ENCODE measurements at places on chromosomes 7 and 10. TPM values are rescaled to one million over a fixed set of nuclear protein-coding genes. Genes with fewer than 3 reads are reported as not detected.

The ABCB1 gene
- total RNA-seq: 4.8 TPM

DNA sequence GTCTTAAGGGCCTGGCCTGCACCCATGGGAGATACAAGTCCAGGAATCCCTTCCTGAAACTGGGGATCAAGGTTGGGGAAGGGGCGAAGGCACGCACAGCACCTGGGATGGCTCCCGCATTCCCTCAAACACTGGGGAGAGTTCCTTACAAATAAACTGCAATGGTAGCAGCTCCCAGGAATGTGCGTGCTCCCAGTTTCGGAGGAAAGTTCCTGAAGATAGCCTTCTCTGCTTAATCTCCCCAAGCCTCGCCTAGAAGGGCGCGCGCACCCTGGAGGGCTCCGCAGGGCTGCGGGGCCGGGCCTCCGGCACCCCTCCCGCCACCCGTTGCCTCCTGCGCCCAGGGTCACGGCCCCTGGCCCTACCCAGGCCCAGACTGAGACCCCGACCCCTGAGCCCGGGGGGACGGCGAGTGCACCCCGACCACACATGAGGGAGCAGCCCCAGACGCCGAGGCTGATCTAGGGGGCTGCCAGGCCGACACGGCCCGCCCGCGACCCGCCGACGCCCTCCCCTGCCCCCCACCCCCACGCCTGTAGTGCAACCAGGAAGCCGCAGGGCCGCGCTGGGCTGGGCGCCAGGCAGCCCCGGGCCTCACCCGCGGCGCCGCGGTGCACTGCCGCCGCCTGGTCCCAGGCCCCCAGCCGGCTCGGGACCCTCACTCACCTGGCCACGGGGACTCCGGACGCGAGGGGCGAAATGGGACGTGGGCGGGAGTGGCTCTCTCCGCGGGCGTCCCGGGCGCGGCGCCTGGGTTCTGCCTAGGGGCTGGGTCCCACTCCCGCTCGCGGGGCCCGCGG is 460 bp downstream of the ANXA11 start:
- peak; percentile 46 for DNase-seq

The NPTX2 gene
- total RNA-seq: 2.1 TPM

The RASA4 gene
- total RNA-seq: 20.2 TPM

DNA sequence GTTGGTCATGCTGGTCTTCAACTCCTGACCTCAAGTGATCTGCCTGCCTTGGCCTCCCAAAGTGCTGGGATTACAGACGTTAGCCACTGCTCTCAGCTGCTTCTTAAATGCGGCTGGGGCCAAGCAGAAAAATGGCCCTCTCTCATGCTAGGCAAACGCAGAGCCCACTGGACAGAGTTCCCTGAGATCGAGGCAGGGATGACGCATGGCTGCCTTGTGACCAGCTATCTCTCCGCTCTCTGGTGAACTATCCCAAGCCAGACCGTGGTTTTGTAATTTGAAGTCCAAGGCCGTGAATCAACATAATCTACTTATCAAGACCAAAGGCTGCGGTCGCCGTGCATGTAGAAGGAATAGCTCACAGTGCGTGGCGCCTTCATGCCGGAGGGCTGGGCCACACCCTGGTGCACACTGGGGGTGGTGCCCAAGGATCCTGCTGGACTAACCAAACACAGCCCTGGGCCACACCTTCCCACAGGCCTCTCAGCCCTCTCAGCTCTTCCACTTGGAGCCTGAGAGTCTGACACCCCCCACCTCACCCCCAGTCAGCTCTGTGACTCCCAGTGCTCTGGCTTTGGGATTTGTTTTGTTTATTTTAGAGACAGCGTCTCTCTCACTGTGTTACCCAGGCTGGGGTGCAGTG is 88.1 kb upstream of the CUX1 start:
- no peak for DNase-seq

DNA sequence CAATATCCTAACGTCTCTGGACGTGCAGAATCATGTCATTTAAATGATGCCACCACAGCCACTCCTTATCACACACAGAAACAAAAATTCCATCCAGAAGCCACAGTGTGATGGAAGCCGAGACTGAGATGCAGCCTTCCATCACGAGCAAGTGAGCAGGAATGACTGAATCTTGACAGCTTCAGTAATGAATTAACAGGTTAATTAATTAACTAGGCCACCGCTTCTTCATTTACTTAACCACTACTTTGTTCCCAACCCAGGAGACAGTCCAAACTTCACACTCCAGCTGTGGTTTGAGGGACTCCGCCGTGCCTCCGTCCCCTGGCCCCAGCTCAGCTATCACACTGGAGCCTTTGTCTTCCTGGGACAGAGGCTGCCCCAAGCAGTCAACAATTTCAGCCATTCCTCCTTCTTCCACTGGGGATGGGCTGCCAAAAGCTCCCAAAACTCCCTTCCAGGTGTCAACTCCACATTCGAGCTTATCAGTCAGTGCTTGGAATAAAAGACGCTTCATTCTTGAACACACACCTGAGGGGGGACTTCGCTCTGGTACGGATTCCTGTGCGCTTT is 65.9 kb downstream of the FGFR2 start:
- no peak for DNase-seq

- DNase-seq: no peak
Observed at GRCh38 chr7:76267894-76268183, 34.6 kb upstream of the HSPB1 start.

- peak; percentile 39 for DNase-seq
Observed at GRCh38 chr7:149690688-149691446, 82.5 kb downstream of the ZNF467 start.

GRCh38 chr10:122249303-122249850 is 21.7 kb upstream of the BTBD16 start:
- DNase-seq: no peak

GRCh38 chr10:85901599-85901998 is 465.0 kb downstream of the GRID1 start:
- no peak for DNase-seq

GRCh38 chr7:140506788-140507464 is 27.6 kb upstream of the MKRN1 start:
- peak; percentile 70 for DNase-seq

GRCh38 chr7:103076764-103077163 is 1.8 kb downstream of the ARMC10 start:
- no peak for DNase-seq

DNA sequence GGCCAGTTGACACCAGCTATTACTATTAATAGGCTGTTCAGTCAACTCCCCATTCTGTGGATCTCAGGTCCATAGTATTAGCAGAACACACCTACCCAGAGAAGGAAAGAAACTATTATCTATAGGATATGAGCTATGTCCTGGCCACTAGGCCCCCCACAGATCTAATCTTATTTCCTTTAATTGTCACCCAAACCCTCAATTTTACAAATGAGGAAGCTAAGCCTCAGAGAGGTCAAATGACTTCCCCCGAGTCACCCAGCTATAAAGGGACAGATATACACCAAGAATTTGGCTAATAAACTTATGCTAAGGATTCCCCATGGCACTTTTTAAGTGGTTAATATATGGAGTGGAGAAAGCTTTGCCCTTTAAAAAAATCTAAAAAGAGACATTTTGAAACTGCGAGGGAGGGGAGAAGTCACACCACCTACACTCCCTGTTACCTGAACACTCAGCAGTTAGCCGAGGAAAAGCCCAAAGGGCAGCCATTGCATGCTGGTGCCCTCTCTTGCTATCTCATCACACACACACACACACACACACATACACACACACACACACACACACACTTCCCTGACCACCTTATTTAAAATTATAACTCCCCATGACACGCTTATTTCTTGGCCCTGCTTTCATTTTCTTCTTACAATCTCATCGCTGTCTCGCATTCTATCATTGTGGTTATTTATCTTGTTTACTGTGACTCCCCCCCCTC is 157.0 kb upstream of the ADO start:
- DNase-seq: no peak

The IRF5 gene
- total RNA-seq: 2.9 TPM

DNA sequence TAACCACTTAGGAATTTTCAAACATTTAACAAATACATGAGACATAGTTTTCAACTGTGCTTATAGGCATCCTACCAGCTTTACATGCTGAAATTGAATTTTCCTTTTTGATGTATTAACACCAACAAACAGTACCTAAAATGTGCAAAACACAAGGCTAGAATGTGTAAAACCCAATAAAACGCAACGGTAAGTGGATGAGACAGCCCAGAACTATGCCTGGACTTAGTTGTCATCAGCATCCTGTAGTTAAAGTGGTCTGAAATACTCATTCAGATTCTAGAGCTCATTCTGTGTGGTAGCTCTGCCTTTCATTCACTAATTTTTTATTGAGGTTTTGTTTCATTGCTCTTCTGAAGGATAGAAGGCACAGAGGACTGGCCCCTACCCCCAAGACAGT is 137.1 kb downstream of the BMPER start:
- DNase-seq: no peak

DNA sequence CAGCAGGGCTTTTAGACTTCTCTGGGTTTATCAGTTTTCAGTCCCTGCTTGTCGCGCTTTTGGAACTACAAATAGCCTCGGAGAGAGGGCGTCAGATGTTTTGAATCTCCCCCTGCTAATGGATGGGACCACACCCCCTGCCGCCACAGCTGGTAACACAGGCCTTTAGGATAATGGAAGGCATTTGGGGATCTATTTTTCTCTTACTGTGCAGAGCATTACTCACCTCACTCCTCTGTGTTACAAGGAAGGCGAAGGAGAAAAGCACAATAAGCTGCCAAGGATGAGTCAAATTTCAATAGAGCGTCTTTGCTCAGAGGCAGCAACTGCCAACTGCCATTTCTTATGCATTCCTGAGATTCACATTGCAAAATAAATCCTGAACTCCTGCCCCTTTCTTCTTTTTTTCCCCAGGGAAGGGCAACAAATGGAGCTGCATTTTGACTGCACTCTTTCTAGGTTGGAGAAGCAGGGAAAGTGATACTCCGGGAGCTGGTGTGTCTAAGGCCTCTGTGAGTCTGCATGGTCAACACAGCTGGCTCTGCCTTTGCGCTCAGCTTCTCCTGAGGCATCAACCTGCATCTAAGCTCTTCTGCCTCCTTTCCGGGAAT is 31.5 kb upstream of the SMNDC1 start:
- DNase-seq: no peak

DNA sequence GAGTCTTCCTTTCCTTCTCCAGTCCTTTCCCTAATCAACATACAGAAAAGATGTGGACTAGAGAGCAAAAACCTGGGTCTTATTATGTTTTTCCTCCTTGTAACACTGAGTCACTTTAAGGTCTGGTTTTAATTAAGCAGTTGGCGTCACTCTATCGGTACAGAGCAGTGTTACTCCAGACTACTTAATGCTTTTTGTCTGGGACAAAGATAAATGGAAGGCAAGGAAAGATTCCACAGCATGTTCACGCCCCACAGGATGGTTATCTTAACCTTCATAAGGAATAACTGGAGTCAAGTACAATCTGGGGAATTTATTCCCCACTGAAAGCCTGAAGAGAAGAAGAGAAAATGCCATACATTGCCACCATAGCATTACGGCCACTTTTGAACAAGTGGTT is 145.7 kb downstream of the ELAPOR2 start:
- no peak for DNase-seq

- no peak for DNase-seq
Observed at GRCh38 chr7:86668315-86668714, 24.6 kb downstream of the GRM3 start.

- peak; percentile 83 for DNase-seq
Observed at GRCh38 chr10:36254199-36254598, 612.1 kb upstream of the FZD8 start.

Measured in left ventricle myocardium superior (tissue), 1 donor.